ENCODE measurements at places on chromosomes 16 and 17.

GRCh38 chr17:70875729-70876310 lies 706.5 kb downstream of the KCNJ2 start:
- DNase-seq: no peak

GRCh38 chr16:69012906-69013305 lies 92.5 kb upstream of the HAS3 start:
- DNase-seq: no peak

GRCh38 chr17:67655478-67656148 lies 62.1 kb upstream of the NOL11 start:
- no peak for DNase-seq

- peak; percentile 15 for DNase-seq
These were observed 2.6 kb downstream of the AXIN2 start for GRCh38 chr17:65558683-65559460.

- DNase-seq: no peak
These were observed 41.3 kb upstream of the NLK start for GRCh38 chr17:28001149-28001548.

- no peak for DNase-seq
These were observed 46.0 kb upstream of the ADAMTS18 start for GRCh38 chr16:77480681-77481315.

DNA sequence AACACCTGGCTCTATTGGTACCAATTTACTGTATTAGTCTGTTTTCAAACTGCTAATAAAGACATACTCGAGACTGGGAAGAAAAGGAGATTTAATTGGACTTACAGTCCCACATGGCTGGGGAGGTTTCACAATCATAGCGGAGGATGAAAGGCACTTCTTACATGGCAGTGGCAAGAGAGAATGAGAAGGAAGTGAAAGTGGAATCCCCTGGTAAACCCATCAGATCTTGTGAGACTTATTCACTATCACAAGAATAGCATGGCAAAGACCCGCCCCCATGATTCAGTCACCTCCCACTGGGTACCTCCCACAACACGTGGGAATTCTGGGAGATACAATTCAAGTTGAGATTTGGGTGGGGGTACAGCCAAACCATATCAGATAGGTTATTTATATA lies 22.6 kb upstream of the GOSR1 start:
- no peak for DNase-seq

DNA sequence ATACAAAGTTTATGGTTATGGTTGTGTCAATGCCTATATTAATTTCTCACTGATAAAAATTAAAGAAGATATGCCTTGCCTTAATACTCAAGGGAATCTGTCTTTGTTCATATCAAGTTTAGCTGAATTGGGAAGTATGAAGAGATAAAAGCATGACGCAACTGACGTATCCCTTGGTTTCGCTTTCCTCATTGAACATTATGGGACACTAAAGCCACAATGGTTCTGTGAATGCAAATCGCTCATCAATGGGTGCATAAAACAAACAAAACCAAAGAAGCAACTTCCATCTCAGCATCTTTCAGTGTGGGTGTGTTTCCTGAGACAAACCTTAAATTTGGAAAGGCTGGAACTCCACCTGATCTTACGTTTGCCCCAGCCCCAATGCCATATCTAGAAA lies 108.2 kb downstream of the NPIPB5 start:
- no peak for DNase-seq

DNA sequence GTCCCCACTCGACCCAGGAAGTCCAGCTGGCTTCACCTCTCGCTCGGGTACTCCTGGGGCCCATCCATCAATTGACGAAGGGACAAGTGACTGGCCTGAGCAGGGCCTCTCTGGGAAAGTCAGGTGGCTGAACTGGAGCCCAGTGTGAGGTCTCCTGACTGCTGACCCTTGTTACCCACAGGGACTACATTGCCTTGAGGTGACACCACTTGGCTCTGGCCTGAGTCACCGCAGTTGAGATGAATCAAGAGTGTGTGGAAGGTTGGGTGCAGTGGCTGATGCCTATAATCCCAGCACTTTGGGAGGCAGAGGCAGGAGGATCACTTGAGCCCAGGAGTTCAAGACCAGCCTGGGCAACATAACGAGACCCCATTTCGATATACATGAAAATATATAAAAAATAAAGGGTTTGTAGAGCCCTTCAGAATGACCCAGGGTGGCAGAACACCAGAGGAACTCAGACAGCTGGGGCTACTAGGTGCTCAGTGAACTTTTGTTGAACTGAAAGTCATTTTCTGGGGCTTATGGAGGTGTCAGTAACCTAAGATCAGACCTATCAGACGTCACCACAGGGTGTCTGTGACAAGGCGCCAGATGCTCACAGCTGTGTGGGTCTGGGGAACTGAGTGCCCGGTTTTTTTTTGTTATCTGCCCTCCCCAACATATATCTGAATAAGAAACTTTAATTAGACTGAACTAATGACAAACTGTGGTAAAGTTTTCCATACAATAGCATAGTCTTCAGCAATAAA lies 14.8 kb upstream of the ZFP90 start:
- DNase-seq: no peak

- DNase-seq: no peak
These were observed 3.5 kb upstream of the LYRM9 start for GRCh38 chr17:27896701-27897100.

Measured in stimulated activated CD4-positive, alpha-beta T cell treated with anti-CD3 and anti-CD28 coated beads, Interleukin-4, amount 100 ng/mL, for 4 hours (primary cell).